ENCODE measurements at places on chromosomes 16 and 17.

GRCh38 chr16:30394592-30395154 is 547 bp upstream of the ZNF48 start:
- no peak for DNase-seq

DNA sequence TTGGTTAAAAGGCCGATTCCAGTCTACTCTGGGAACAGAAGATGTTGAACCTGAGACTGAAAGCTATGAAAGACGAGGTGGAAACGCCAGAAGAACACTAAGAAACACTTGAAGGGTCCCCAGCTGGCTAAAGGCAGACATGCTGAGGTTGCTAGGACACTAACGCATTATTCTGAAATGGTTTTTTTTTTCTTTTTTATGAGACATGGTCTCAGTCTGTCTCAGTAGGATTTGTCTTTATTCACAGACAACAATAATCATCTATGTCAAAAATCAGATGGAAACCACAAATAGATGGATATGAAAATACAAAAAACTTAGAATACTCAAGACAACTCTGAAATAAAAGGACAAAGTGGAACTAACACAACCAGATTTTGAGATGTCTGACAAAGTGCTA is 35.0 kb upstream of the RASD1 start:
- no peak for DNase-seq

DNA sequence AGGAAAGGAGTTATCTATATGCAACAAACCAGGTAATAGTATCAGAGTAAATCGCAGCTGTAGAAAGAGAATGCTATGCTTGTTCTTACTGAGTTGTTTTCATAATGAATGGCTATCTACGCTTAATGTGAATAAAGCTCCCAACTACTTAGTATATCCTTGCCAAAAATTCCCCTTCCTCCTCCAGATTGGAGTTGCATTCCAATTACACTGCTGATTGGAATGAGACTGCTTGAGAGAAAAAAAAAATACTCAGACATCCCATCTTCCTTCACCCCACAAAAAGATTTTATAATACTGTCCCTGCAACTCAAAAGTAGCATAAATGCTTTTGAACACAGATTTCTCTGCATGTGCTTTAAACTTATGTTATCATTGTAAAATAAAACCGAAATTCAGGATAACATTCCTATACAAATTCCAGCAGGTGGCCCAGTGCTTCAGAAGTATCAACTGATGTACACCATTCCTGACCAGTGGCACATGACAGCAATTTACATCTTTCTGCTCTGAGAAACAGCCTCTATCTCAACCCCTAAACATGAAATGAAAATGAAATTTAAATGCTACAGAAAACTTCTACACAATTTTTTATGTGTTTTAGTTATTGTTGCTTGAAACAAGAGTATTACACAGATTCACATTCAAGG is 47.0 kb downstream of the SMURF2 start:
- no peak for DNase-seq

DNA sequence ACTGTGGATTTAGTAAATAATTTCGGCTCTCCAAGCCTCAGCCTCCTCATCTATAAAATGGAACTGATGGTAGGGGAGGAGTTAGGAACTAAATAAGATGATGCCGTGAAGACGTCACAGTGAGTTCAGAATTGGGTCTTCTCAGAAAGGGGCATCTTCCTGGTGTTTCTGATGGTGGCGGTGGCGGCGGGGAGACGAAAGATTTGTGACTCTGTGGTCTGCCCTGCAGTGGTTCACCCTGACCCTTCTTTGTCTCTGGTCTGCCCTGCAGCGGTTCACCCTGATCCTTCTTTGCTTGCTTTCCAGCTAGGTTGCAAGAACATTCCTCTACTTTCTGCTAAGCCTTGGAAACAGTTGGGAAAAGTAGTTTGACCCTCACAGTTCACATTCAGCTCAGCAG is 34.3 kb downstream of the WFDC1 start:
- no peak for DNase-seq

DNA sequence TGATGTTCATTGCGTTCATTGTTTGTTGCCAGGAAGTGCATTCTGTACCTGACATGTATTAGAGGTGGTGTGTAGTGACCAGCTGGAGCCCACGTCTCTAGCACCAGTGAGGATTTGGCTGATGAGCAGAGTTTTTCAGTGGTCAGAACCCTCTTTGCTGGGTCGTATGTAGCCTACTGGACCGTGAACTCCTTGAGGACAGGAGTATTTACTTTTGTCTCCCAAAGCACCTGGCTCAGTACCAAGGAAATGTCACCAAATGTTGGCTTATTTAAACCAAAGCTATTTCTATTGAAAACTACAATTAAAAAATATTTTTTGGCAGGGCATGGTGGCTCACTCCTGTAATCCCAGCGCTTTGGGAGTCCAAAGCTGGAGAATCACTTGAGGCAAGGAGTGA is 262.7 kb downstream of the SNX29 start:
- DNase-seq: no peak

DNA sequence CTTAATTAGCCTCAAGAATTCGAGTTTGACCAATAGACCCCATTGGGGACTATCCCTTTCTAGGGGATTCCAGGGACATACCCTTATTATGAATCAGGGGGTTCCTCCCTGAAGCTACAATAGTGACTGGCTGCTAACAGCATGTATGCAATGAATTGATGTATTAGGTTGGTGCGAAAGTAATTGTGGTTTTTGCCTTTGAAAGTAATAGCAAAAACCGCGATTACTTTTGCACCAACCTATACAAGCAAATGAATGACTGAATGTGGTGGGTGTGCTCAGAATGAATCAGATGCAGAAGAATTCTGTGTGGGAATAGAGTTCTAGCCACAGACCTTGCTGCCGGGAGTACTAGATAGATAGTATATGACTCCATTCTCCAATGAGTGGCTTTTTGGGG is 76.7 kb downstream of the HLF start:
- DNase-seq: no peak

GRCh38 chr16:57128771-57129389 is 36.5 kb downstream of the CPNE2 start:
- DNase-seq: no peak

DNA sequence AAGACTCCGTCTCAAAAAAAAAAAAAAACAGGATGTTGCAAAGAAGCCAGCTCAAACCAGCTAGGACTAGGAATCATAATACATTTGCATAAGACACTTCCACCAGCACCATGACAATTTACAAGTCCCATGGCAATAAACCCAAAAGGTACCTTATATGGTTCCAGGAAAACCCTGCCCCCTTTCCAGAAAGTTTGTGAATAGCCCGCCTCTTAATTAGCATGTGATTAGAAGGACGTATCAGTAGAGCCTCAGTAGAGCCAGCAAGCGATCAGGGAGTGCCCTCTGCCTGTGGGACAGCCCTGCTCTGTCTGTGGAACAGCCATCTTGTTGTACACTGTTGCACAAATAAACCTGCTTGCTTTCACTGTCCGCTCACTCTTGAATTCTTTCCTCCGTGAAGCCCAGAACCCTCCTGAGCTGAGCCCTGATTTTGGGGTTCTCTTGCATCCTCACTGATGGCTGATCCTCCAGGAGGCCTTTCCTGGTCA is 14.0 kb downstream of the NUPR1 start:
- DNase-seq: no peak

GRCh38 chr17:77459018-77459755 is 318.4 kb downstream of the SEC14L1 start:
- no peak for DNase-seq

DNA sequence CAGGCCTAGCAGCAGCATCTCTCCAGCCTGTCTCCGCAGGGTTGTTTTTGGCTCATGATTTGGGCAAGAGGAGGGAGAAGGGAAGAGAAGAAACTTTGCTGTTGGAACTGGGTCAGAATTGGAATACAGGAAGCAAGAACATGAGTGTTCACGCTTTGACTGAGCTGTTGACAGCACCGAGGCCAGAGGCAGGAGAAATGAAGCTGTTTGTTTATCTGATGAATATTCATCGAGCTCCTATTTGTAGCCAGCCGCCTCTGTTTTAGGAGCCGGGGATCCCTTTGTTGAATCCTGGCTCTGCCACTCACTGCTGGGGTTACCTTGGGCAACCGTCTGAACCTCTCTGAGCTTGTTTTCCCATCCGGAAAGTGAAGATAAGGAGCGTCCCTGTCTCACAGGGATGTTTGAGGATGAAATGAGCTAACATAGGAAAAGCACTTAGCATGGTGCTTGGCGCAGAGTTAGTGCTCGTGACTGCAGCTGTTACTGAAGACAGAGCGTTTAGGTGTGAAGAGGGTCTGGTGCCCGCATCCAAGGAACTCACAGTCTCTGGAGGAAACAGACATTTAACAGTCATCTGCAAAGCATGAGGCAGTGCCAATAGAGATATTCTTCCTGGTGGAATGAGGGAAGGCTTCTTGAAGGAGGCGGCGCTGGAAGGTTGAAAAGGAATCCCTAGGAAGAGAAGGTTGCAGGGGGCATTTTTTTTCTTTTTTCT is 29.2 kb downstream of the RAP1GAP2 start:
- no peak for DNase-seq

DNA sequence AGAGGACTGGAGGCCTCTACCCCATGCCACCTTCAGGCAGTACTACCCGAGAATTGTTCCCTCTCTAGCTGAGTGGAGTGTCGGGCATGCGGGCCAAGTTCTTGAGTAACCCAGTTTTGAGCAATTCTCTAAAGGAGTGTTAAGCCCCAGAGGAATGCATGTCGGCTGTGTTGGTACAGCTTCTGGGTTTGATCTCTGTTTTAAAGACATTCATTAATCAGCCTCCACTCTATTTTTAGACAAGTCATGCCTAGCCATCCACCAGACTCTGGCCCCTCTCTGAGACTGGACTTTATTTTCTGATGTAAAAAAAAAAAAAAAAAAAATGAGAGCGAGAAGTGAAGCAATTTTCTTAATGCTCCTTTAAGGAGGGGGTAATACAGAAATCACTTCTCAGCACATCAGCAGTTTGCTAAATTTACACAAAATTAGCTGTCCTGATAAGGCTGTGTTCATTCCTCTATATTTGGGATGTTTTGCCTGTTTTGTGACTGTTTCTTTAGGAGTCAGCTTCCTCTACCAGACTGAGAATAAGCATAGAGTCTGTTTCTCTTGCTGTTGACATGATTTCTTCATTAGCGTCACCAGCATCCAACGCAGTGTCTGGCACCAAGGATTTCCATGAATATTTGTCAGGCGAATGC is 88.7 kb downstream of the AXIN2 start:
- no peak for DNase-seq

DNA sequence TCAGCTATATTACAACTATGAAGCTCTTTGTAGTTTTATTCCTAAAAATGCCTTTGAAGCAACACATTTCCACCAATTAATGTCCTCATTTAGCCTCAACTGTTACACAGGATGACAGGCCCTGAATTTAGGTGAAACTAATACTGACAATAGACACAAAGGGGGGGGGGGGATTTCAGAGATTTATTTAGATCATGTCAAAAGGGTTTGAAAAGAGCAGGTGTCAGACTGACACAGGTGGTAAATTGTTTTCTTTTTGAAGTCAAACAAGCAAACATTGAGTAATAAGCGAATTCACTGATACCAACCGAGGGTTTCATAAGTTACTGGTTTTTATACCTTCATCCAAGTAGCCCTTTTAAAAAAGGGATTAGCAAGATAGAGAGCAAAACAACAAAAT is 40.8 kb downstream of the KANSL1 start:
- no peak for DNase-seq

- DNase-seq: no peak
Observed at GRCh38 chr17:2380950-2381649, 19.8 kb downstream of the MNT start.

GRCh38 chr16:54175552-54176375 is 110.8 kb downstream of the IRX3 start:
- no peak for DNase-seq

DNA sequence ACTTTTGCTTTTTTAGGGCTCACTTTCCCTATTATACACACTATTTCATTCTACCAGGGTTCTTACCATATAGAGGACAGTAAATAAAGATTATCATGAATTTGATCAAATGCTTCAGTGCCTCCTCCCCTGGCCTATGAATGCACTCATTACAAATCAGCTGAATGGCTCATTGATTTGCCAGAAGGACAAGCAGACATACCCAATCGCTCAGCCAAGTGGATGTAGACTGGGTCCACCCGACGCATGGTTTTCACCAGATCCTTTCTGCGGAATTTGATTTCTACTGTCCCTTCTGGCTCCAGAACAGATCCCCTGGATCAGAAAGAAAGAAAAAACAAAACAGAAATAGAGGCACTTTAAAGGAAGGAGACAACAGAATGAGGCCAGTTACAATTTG is 162.6 kb downstream of the AATF start:
- DNase-seq: no peak
